Stimulated activated CD4-positive, alpha-beta T cell treated with anti-CD3 and anti-CD28 coated beads, TNF-alpha, amount 100 ng/mL, for 1 hour (primary cell): ENCODE measurements at places on chromosomes 2 and 18.

- no peak for DNase-seq
These were observed 136.1 kb upstream of the RIOK3 start for GRCh38 chr18:23316988-23317387.

- no peak for DNase-seq
These were observed 427.9 kb upstream of the CDH7 start for GRCh38 chr18:65322895-65323294.

GRCh38 chr2:132670496-132671150 is 618 bp upstream of the LYPD1 start:
- DNase-seq, result no peak

- no peak for DNase-seq
These were observed 59.9 kb upstream of the REG3A start for GRCh38 chr2:79219383-79219988.

GRCh38 chr2:58634653-58635370 is 393.7 kb upstream of the FANCL start:
- no peak for DNase-seq

DNA sequence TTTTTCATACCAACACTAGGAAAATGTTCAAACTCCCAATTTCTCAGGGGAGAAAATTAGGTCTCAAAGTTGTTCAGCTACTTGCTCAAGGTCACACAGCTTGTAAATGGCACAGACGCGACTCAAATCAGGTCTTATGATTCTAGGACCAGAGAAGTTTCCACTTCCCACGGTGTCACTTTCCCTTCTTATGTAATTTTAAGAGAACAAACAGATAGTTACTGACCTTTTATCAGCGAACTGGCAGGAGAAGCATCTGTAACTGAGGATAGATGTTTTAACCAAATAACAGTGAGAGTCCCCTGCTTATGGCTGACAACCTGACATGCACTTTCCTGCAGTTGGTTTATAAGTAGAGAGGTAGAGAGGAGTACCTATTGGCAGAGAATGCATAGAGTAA is 2.1 kb upstream of the KCNJ3 start:
- no peak for DNase-seq

DNA sequence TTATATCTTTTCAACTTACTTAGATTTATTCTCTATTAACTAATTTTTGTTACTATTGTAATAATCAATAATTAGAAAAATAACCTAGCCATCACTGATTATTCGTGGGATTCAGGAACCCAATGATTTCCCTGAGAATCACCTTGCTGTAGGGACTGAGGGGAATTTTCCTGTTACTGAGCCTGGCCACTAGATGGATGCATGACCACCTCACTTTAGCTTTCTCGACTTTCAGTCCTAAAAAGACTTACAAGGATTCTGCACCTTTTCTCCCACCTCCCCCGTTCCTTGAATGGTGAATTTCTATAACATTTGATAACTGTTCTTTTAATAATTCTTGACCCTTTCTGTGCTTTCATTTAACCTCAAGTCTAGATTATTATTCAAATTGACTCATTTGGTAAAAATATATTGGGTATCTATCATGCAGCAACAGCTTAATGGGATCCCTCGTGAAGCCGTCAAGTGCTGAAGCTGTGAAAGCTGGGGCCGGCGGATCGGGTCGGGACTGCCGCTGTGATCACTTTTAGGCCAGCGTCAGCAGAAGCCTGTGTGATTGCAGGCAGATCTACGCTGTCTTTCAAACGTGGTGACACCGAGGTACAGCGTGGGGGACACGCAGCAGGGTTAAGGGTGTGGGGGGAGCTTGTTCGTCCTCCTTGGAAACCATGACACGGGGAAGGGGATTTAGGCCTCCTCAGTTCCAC is 38.8 kb upstream of the TMEM18 start:
- no peak for DNase-seq

- no peak for DNase-seq
These were observed 1.3 kb upstream of the LYPD1 start for GRCh38 chr2:132671151-132671835.

DNA sequence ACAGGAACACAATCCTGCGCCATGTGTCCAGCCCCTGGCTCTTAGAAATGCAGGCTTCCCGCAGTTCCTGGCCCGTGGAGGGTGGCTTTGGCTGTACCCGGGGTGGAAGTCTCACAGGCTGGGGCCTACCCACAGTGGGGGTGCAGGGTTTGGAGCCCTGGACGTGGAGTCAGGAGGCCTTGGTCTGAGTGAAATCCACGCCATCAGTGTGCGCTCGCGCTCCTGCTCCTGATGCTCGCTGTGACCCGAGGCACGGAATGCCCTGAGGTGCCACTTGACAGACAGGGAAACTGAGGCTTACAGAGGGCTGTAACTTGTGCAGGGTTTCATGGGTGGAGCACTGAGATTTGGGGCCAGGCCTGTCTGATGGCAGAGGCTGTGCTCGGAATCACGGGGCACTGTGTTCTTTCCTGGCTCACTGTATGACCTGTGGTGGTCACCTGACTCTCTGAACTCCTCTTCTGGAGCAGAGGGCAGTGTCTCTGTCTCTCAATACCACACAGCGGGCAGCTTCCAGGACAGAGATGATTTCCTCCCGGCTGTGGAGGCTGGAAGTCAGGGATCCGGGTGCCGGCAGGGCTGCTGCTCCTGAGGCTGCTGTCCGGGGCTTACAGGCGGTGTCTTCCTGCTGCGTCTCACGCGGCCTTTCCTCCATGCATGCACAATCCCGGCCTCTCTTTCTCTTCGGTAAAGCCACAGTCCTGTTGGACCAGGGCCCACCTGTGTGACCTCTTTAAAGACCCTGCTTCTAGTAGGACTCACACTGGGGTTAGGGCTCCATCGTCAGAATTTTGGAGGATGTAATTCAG is 25.9 kb upstream of the ALLC start:
- DNase-seq, result no peak
